ENCODE measurements at places on chromosomes 12 and 14.

DNA sequence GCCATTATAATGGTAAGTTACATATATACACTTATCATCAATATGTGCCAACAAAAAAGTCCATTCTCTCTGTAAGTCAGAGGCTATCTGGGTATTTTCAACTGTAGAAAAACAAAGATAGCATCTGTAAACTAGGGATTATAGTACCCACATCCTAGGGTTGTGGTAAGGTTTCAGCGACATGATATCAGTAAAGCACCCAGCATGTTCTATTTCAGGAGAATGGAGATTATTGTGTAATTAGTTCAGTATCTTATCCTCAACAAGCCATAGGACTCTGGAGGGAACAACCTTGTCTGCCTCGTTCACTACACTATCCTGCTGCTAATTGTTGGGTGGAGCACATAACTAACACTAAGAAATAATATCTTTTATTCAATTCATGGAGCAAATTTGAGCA lies 19.7 kb upstream of the CKAP4 start:
- DNase-seq: no peak

GRCh38 chr14:53368711-53369201 lies 215.6 kb upstream of the DDHD1 start:
- DNase-seq: no peak

DNA sequence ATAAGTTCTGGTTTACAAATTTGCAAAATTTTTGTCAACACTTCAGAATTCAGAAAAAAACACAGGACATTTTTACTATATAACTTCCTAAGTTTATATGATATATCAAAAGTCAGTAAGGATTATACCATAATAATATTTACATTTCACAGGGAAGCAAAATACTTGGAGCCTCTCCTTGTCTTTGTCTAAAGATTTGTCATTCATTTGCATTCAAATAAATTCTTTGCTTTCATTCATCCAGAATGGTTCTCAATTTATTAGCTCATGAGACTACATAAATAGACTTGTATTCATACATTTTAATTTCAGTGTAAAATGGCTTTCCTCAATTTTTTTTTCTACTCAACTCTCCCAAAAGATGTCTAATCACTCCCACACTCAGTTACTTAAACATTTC lies 96.4 kb downstream of the SLC38A6 start:
- no peak for DNase-seq

DNA sequence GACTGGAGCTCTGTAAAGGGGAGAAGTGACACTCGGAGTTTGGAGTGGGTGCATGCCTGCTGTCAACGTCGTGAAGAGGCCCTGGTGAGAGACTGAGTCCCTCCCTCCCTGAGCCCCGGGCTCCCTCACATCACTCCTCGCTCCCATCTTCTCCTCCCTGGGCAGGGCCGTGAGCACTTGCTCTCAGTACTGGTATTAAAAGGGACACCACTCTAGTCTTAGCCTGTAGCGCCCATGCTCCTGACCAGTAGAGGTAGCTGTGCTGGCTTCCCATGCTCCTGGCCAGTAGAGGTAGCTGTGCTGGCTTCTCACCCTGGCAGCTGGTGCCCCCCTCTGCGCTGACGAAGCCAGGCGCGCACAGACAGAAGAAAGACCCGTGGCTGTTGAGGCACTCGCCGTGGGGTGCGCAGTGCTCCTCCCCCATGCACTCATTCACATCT lies 14.7 kb downstream of the ISCA2 start:
- no peak for DNase-seq

- no peak for DNase-seq
Measured at GRCh38 chr12:67649261-67649569, 670 bp downstream of the DYRK2 start.

- DNase-seq: no peak
Measured at GRCh38 chr12:77163074-77164038, 98.0 kb upstream of the E2F7 start.

DNA sequence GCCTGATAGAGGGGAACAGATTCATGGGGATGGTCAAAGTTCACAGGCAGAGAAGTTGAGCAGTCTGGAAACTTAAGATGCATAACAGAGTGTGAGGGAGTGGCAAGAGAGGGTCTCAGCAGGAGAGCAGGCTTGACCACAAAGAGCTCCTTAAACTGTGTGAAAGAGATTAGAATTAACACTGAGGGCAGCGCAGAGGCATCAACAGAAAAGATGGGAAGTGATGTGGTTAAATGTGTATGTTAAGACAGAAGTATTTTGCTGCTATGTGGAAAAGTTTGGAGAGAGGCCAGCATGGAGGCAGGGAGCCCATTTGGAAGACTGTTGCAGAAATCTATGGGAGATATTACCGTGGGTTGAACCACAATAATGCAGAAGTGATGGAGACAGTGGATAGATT lies 122.7 kb upstream of the LMNTD1 start:
- DNase-seq: no peak

- DNase-seq: no peak
Measured at GRCh38 chr12:102990419-102990818, 32.9 kb downstream of the ASCL1 start.

DNA sequence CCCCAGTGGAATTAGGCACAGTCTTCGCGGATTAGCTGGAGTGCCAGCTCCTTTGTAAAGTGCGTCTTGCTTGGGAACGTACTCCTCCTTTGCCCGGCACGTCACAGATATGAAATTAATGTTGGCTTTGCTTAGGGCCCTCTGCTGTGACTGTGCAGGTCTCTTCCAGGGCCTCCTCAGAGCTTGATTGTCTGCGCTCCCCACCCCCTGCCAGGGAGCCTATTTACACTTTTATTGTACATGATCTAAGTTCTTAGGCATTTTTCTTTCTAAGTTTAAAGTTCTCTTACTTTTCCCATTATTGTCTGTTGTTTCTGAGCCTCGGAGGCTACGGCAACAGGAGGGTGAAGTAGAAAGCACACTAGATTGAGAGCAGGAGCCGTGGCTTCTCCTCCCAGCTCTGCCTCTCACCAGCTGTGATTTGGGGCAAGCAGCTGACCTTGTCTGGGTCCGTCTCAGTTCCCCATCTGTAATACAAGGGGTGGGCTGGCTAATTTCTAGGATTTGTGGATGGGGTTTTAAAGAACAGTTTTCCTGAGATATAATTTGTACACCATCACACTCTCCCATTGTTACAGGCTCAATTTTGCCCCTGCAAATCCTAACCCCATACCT lies 81.8 kb downstream of the TSPAN9 start:
- DNase-seq: no peak

GRCh38 chr12:32679920-32680237 lies 778 bp downstream of the DNM1L start:
- no peak for DNase-seq

DNA sequence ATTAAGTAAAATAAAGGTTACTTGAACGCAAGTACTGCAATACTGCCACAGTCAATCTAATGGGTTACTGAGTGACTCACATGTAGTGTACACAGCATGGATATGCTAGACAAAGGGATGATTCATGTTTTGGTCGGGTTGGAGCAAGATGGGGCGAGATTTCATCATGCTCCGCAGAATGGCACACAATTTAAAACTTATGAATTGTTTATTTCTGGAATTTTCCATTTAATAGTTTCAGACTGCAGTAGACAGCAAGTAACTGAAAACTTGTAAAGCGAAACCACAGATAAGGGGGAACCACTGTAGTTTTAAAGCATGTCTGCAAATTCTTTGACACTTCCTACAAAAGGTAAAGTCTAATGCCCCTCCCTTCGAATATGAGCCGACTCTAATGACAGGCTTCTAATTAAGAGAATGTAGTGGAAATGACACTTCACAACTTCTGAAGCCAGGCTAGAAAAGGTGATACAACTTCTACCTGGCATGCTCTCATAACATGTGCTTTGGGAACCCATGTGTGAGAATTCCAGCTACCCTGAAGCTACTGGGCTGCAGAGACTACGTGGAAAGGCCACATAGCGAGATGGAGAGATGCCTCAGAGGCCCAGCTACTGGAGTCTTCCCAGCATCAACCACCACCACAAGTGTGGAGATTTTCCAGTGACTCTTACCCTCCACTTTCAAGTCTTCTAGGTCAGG lies 13.9 kb upstream of the TCP11L2 start:
- peak; percentile 82 for DNase-seq

GRCh38 chr12:79001404-79001803 lies 136.8 kb downstream of the SYT1 start:
- no peak for DNase-seq

DNA sequence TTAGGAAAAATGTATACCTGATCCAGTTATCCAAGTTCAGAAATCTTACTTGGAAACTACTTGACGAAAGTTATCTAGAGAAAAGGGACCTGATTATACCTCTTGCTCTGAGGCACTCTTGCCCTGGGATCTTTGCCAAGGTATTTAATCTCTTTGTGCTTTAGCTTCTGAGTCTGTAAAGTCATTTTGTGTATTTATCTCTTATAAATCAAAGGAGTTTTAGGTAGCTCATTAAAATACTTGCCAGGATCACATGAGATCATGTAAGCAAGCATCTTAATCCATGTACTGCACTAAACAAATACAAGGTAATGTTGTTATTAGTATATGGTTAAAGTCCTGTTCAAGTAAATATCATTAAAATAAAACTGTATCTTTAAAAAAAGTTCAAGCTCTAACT lies 147.5 kb downstream of the IPO8 start:
- no peak for DNase-seq

- peak; percentile 29 for DNase-seq
Measured at GRCh38 chr14:95290871-95291431, 28.8 kb downstream of the CLMN start.

- peak; percentile 27 for DNase-seq
Measured at GRCh38 chr14:24700511-24700910, 66.5 kb upstream of the GZMB start.

DNA sequence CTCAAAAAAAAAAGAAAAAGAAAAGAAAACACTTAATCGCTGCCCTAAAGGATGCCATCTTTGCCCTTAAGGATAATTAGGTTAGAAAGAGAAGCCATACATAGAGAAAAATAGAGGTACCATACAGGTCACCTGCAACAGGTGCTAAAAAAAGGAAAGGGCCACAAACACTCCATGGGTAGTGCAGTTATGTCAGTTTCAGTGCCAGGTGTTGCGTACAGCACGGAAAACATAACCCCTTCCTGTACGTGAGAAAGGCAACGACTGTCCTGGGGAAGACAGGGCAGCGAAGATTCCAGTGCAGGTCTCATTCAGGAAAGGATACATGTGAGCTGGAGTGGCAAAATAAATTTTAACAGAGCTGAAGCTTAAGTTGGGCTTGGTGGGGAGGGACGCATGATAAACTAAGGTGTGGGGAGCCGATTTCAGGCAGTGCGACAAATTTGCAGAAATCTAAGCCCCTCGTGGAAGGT lies 553 bp upstream of the DAZAP2 start:
- peak; percentile 13 for DNase-seq

DNA sequence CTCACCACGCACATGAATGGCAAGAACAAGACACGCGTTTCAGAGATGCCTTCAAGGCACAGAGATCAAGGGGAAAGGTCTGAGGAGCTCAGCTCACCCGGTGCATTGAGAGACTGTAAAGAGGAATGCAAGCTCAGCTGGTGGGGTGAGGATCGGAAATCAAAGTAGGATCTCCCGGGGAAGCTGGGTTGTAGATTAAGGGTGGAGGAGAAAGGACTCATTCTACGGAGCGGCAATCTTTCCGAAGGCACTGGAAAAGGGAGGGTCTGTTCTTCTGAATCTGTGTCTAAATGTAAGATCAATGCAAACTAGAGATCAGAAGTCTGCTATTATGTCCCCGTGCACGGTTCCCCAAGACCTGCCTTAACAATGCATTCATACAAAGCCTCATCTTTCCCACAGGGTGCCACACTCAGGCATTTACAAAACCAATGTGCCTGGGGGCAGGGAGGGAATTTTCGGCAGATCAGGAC lies 41.6 kb upstream of the PYGL start:
- no peak for DNase-seq

DNA sequence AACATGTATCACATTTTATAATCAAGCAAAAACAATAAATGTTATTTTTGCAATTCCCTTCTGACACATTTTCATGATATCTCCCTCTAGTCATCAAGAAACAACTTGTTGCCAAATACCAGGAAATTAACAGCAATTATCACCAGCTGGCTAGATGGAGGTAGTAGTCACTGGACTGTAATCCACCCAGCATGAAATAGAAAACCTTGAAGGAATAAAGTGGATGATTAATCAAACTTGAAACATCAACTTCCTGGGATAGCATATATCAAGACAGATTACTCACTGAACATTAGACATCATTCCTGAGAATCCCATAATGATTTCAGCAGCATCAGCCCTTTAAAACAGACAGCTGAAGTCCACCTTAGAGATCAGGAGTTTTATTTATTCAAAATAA lies 259.0 kb downstream of the CCDC59 start:
- no peak for DNase-seq

- no peak for DNase-seq
Measured at GRCh38 chr14:50452979-50453705, 56.5 kb upstream of the CDKL1 start.

DNA sequence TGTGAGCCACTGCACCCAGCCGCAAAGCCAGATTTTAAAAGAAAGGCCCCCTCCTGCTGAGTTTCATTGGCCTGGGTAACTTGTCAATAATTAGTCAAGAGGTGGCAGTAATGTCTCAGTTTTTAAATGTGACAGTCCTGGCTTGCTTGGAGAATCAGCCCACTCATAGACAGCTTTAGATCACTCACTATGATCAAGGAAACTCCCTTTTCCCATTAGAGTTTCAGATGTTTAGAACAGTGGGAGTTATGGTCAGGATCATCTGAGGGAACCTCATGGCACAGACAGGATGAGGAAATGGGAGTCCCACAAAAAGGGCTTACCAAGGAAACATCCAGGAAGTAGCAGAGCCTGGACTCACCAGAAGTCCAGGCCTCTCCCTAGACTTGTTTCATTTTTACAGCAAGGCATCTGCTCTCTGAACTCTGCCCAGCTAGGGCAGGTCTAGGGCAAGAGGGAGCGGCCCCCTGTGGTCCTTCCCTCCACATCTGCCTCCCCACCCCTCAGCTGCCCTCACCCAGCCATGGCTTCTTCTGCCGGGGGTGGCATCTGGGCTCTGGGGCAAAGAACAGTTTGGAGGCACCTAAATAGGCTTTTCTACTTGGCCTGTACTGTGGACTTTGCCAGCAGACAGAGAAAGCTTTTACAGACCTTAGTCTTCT lies 11.2 kb downstream of the BCL2L14 start:
- DNase-seq: peak; percentile 37

DNA sequence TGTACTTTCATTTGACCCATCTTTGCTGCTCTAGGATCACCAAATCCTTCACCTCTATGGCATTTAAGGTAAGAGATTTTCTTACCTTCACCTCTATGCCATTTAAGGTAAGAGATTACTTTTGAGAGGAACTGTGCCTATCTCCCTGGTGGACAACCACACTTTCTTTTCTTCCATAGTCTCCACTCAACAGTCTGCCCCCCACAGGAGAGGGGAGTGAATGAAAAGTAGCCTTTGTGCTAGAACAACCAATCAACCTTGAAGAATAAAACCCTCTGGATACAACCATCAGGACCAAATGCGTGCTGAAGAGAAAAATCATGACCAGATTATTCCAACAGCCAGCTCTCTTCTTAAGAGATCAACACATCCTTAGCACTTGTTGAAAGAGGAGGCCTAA lies 258.6 kb upstream of the TMPO start:
- no peak for DNase-seq

DNA sequence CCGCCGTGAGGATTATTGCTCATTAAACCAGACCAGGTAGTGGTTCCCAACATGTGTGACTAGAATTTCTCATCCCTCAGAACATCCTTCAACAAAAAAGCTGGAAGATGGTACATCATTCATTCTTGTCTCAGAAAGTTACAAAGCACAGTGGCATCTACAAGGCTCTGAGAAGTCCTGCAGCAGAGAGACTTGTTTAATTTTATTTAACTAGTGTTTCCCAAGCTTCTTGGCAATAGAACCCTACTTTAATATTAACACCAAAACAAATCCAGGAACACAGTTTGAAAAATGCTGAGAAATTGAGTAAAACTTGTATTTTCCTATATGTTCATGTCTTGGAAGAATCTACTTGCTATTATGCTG lies 54.8 kb downstream of the PLXNC1 start:
- DNase-seq: no peak
